ENCODE measurements at places on chromosomes 2 and 18.

DNA sequence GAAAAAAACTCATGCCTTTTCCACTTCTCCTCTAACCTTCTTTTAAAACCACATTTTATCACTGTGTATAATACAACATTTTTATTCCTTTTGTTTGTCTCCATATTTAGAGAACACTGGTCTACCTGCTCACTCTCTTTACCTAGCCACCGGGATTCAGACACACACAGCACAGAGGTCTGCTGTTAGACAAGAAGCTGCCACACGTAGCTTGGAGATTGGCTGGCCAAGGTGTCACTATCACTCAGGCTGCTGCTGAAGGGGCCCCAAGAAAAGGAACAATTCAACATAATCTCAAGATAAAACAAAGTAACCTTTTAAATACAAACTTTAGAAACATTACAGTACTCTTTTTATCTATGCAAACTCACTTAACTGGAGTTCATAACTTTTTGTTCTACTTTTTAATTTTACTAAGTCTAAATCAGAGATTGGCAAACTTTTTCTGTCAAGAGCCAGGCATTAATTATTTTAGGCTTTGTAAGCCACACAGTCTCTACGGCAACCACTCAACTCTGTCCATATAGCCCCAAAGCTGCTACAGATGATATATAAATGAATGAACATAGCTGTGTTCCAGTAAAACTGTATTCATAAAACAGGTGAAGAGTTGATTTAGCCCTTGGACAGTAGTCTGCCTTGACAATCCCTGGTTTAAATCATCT is 25.8 kb downstream of the FEZ2 start:
- DNase-seq = no peak

- no peak for DNase-seq
Measured at GRCh38 chr2:36079793-36080192, 275.8 kb upstream of the CRIM1 start.

DNA sequence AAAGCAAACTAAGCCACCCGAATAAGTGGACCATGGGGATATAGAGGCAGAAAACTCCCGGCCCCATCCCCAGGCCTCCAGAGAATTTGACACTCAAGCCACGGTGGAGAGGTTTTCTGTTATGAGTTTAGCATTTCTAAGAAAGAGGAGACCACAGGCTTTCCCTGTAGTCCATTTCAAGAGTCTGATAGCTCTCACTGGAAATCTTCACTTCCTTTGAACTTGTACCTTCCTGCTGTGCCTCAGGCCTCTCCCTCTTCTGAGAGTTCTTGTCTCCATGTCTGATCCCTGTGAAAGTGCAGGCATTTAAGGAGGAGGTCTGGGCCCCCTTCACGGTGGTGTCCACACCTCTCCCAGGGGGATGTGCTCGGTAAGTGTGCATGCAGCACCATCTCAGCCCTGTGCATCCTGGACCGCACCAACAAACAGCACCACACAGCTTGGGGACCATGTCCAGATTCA is 113.7 kb downstream of the BCL2 start:
- no peak for DNase-seq

- no peak for DNase-seq
Measured at GRCh38 chr18:57149051-57149450, 2.2 kb downstream of the BOD1L2 start.

- DNase-seq = no peak
Measured at GRCh38 chr2:218362606-218363005, 5.9 kb downstream of the CATIP start.

- no peak for DNase-seq
Measured at GRCh38 chr2:127681288-127681804, 6.0 kb upstream of the LIMS2 start.

GRCh38 chr2:164969909-164970690 is 14.8 kb upstream of the SLC38A11 start:
- no peak for DNase-seq

DNA sequence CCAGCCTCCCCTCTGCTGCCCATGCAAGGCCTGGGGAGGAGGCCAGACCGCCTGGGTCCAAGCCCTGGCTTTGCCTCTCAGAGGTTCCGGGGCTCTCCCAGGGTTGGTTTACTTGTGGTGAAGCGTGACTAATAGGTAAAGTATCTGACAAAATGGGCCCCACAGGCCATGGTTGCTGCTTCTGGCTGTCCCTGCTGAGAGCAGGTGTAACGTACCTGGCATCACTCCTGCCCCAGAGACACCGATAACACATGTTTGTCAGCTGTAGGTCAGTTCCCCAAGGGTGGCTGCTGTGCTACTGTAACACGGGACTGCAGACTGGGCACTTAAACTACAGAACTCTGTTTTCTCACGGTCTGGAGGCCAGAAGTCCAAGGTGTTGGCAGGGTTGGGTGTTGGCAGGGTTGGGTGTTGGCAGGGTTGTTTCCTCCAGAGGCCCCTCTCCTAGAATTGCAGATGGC is 34.1 kb downstream of the ODC1 start:
- no peak for DNase-seq

- no peak for DNase-seq
Measured at GRCh38 chr2:7766088-7766722, 849.0 kb downstream of the RNF144A start.

GRCh38 chr18:28432339-28432738 is 255.4 kb upstream of the CDH2 start:
- no peak for DNase-seq

- no peak for DNase-seq
Measured at GRCh38 chr18:23587220-23587642, 925 bp upstream of the NPC1 start.

GRCh38 chr18:34321066-34321465 is 96.4 kb upstream of the NOL4 start:
- no peak for DNase-seq

DNA sequence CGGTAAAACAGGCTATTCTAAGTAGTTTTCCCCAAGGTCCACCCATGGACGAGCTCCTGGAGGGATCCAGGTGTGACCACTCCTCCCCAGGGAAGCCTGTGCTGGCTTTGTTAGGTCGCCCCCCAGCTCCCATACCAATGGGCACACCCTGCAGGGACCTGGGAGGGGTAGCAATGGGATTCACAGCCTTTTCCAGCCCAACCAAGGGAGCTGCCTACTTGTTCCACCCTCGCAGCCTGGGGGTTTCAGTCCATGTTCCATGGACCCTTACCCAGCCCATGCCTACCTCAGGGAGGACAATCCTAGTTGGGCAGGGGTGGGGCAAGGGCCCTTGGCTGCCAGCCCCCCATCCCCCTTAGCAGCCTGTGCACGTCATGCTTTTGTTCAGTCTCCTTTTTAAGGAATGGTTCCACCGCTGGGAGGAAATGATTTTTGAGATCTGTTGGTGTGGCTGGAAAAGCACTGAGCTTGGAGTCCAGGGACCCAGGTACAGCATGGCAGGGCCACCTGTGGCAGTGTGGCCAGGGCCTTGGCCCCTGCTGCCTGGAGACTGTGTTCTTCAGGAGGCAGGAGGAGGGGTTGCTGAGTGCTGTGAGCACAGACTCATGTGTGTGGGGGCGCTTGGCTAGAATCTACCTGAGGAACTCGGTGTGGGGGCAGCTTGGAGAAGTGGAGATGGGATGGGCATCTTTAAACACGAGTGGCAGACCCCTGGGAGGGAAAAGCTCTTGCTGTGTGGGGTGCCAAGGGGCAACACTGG is 166.8 kb downstream of the TWIST2 start:
- peak; percentile 5 for DNase-seq

DNA sequence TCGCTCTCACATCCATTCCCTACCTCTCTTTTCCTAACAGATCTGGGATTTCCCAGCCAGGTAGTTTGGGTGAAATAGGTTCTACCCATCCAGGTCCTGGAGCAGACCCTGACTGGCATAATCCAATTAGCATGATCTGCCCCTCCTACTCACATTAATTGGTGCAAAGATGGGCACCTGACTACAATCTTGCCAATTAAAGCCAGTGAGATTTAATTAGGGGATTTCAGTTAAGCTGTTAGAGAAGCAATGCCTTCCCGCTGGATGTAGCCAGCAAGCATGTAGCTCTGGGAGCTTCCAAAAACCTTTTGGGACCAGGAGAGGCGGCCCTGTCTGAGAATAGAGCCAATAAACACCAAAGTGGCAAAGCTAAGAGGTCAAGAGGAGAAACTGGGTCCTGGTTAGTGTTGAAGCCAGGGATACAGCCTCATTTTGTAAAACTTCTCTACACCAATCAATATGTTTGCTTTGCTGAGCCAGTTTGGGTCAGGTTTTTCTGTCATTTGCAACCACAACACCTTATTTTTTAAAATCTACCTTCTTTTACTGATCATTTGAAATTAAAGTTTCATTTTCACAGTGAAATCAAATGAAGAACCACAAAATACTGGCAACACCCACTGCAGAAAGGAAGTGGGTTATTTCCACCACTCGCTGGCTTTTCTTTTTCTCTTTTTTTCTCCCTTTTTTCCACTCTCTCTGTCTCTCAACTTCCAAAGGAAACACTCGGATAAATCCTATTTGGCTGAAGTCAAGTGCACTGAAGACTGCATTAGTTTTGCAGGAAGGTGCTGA is 3.2 kb upstream of the TTC39C start:
- no peak for DNase-seq

GRCh38 chr2:236063994-236064393 is 104.2 kb downstream of the GBX2 start:
- no peak for DNase-seq

GRCh38 chr2:226187156-226187555 is 612.5 kb downstream of the IRS1 start:
- DNase-seq = no peak

GRCh38 chr2:50646226-50646625 is 385.7 kb downstream of the NRXN1 start:
- no peak for DNase-seq

GRCh38 chr2:133142087-133142486 is 426.2 kb downstream of the NCKAP5 start:
- no peak for DNase-seq

- no peak for DNase-seq
Measured at GRCh38 chr2:137775529-137775928, 188.7 kb upstream of the HNMT start.

GRCh38 chr2:120993661-120994060 is 258.0 kb downstream of the GLI2 start:
- DNase-seq = no peak

GRCh38 chr2:64259312-64259711 is 115.1 kb upstream of the PELI1 start:
- DNase-seq = no peak

- DNase-seq = no peak
Measured at GRCh38 chr18:37428288-37428974, 137.2 kb downstream of the CELF4 start.

- peak; percentile 43 for DNase-seq
Measured at GRCh38 chr2:157777427-157777826, 98.7 kb downstream of the ACVR1 start.

GRCh38 chr2:157055660-157056199 is 201.8 kb upstream of the GALNT5 start:
- no peak for DNase-seq

- DNase-seq = no peak
Measured at GRCh38 chr2:46723346-46723745, 192.3 kb downstream of the MCFD2 start.

DNA sequence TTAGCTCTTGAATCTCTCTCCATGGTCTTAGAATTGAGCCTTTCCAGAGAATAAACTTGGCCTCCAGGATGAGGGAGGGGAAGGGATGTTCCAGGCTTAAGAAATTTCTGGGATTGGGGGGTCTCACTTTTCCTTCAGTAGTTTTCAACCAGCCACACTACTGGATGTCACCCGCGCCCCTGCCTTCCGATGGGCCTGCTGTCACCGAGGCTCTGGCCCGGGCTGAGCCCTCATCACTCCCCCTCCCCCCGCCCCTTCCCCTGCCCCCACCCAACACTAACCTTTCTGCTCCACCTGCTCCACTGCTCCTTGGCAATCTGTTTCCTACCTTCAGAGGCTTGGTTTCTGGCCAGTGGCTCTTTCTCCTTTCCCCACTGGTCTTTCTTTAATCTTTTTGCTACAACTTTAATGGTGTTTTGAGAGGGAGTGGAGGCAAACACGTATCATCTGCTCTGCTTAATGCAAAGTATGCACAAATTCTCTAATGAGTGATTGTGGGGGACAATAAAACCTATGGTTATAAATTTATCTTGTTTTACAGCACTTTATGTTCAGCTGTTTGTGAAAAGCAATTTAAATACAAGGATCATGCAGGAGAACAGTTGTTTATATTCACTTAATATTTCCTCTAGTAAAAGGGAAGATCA is 155.1 kb downstream of the WDSUB1 start:
- no peak for DNase-seq

DNA sequence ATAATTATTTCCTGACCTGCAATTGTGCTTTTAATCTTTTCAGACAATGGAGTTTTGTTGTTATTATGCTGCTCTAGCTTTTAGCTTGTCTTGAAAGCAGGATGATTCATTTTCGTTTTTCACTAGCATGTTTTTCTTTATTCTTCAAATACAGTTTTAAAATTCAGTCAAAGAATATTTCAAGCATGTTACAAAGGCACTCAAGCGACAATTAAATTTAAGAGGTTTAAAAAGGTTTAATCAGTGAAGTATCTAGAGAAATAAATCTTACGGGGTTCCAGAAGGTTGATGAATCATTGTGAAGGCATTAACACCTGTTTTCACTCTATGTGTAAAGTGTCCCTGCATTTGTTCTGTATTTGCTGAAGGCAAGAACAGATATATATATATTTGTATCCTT is 390.7 kb upstream of the TMEFF2 start:
- DNase-seq = no peak

GRCh38 chr18:50706199-50706598 is 113.6 kb downstream of the MRO start:
- no peak for DNase-seq

GRCh38 chr2:57804971-57805370 is 241.6 kb upstream of the VRK2 start:
- DNase-seq = no peak

- no peak for DNase-seq
Measured at GRCh38 chr2:19086231-19086651, 272.2 kb downstream of the OSR1 start.

- no peak for DNase-seq
Measured at GRCh38 chr2:143965493-143966164, 554.3 kb downstream of the ZEB2 start.

- DNase-seq = no peak
Measured at GRCh38 chr2:34123996-34124785, 525.1 kb upstream of the FAM98A start.

- peak; percentile 66 for DNase-seq
Measured at GRCh38 chr18:74598350-74599001, 806 bp downstream of the ZNF407 start.

DNA sequence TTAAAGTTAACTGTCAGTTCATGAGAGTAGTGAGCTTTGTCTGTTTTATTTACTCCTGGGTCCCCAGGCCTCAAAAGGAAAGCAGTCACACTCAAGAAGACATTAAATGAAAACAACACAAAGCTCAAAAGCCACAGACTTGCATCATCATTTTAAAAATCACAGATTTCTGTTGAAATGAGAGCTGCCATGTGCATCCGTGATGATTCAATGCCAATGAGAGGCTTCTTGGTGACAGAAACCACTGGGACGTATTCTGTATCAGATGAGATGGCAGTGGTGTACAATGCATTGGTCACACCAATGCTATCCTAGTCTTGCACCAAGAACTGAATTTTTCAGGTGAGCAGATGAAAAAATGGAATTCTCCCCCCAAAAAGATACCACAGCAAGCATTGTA is 204.8 kb downstream of the ANAPC1 start:
- no peak for DNase-seq

- DNase-seq = no peak
Measured at GRCh38 chr18:48003426-48004349, 73.2 kb upstream of the SMAD2 start.

All from activated CD8-positive, alpha-beta memory T cell treated with anti-CD3 and anti-CD28 coated beads, Interleukin-2, amount 50 U/mL, for 4 hours (primary cell).